ENCODE measurements at places on chromosomes 1 and 21.

DNA sequence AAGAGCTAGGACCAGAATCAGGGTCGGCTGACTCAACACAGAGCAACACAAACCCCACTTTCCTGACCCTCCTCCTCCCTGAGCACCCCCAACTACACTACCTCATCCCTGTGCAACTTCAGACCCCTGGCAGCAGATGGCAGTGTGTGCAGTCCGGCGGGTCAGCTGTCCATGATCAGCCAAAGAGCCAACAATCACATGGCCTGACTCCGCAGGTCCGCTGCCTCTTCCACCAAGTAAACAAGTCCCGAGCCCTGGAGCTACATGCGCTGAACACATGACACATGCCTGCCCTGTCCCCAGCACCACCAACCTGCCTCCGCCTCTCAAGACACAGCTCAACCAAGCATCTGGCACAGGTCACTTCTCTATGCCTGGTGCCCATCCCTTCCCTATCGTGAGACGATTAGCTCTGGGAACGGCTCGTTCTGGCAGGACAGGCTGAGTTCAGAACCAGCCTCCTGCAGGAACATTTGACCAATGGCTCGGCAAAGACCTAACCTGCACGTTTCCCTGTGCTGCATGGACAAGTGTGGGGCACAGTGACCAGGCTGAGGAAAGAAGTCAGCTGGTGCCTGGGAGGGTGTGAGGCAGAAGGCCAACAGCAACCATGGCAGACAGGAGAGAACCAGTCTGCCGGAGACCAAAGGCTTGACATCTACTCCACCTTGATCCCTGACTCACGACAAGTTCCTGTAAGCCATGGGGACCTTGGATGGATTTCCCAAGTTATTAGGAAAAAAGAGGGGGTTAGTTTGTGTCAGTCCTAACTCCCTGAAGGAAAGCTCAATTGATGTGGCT lies 60.3 kb downstream of the CD46 start:
- no peak for DNase-seq

DNA sequence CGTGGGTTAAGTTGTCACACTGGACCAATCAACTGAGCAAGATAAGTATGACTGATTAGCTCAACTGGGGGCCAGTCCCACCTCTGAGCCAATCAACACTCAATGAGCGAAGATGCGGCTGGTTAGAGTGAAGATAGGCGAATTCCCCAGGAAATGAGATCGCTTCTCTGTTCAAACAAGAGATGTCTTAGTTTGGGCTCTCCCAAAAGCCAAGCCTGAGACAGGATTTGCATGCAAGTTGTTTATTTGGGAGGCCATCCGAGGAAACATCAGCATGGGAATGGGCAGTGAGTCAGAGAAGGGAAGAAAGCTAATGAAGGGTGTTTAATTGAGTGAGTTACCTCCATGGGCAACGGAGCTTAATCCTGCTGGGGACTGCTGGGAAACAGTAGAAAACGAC lies 4.9 kb upstream of the GJB5 start:
- no peak for DNase-seq

- no peak for DNase-seq
Measured at GRCh38 chr1:36176106-36176949, 20.4 kb downstream of the MAP7D1 start.

DNA sequence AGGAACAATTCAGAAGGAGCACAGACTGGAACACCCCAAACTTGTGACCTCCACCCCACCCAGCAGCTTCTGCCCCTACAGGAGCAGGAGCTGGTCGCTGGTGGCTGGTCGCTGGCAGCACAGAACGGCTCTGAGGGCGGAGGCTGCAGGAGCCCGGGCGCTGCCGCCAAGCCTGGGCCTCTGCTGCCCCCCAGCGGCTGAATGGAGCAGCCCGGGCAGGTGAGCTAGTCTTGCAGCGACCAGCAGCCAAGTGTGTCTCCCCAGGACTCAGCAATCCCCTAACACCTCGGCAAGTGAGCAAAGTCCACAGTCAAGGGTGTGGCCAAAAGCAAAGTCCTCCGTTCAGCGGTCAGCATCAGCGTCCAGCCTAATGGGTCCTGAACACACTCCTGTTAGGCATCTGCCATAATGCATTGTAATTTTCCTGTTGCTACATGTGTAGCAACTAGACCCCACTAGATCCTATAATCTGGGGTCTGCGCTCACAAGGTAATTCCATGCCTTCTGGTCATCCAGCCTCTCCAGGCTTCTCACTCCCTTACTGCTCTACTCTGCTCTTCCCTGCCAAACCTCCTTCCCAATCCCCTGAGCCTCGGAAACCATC lies 12.1 kb upstream of the GJB5 start:
- DNase-seq = peak; percentile 61

DNA sequence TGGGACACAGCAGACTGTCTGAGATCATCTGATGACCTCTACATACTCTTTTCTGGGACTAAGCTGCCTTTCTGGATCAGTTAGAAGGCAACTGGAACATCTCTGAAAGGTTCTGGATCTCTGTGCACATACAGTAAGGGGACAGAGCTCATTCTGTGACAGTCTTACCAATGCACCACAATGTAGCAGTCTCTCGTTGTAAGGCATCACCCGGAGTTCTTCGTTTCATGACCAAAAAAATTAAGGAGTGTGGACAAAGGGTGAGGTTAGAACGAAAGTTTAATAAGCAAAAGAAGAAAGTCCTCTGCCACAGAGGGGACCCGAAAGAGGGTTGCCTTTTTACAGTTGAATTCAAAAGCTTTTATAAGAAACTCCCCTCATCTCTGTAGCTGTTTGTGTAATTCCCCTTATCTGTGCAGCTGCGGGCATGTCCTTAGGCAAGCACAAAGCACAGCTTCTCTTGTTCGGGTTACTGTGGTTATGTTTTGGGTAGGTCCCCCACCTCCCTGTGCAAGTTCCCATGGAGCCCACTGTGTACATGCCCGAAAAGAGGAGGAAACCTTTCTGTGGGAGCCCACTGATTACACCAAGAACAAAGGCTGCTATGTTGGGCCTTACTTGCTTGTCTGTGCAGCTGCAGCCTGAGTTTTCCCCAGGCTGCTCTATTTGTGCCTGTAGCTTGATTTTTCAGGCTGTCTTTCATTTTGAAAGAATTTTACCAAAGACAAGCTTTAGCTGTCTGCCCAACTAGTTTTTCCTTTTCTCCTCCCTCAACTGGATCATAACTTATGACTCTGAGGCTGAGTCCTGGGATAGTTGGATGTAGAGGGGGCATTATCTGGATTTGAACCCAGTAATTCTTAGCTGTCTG lies 53.1 kb upstream of the CACNA1E start:
- no peak for DNase-seq

DNA sequence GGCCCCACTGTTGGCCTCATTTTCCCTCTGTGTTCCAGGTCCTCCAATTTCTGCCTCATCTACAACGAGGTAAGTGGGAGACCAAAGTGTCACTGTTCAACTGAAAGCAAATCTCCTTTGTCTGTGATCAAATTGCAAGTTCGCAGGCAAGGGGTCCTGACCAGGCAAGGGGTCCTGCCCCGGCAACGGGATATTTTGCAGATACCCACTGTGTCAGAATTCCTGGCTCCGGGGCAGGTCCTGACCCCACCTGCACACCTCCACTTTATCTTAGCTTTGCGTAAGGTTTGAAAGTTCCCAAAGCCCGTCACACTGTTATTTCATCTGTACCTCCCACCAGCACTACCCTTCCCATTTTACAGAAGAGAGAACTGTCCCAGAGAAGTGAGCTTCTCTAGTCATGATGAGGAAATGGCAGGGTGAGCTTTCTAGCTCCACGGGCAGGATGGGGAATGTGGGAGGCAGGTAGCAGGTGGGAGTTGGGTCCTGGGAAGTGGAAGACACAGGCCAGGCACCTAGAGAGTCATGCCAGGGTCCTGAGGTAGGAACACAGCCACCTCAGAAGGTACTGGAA lies 32.0 kb upstream of the CSF1 start:
- DNase-seq = no peak

DNA sequence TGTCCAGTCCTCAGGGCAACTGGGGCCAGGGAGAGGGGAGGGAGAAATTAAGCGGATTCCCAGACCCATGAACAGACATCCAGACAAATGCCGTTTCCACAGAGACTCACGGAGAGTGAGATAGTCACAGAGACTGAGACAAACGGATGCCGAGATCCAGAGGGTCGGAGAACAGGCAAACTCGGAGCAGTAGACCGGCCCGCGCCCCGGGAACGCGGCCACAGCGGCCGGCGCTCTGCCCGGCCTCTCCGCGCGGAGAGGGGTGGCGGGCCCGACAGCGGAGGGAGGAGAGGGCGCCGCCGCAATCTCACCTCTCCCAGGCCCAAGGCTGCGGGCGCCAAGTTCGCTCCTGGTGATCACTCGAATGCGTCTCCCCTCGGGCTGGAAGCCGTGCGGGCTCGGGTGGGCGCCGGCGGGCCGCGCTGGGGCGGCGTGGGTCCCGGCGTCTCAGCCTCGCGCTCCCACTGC lies 831 bp upstream of the FOXD2 start:
- no peak for DNase-seq

GRCh38 chr1:56933606-56934005 lies 32.2 kb downstream of the C8B start:
- no peak for DNase-seq

- no peak for DNase-seq
Measured at GRCh38 chr21:14560139-14560538, 14.0 kb upstream of the SAMSN1 start.

GRCh38 chr1:102588536-102588935 lies 519.8 kb downstream of the COL11A1 start:
- no peak for DNase-seq

- peak; percentile 14 for DNase-seq
Measured at GRCh38 chr1:160542303-160542945, 19.4 kb upstream of the SLAMF6 start.

GRCh38 chr1:179043266-179043665 lies 17.6 kb downstream of the FAM20B start:
- no peak for DNase-seq

DNA sequence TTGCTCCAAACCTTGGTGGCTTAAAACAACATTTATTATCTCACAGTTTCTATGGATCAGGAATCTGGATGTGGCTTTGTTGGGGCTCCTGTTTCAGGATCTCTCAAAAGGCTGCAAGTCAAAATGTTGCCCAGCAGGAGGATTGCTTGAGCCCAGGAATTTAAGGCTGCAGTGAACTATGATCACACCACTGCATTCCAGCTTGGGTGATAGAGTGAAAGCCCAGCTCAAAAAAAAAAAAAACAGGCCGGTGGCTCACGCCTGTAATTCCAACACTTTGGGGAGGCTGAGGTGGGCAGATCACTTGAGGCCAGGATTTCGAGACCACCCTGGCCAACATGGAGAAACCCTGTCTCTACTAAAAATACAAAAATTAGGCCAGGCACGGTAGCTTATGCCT lies 30.0 kb downstream of the BCAS2 start:
- no peak for DNase-seq

- DNase-seq = no peak
Measured at GRCh38 chr1:186967656-186968394, 139.1 kb downstream of the PLA2G4A start.

Measured in left kidney (tissue), 8 donors.